ENCODE measurements at places on chromosomes 6 and 20. TPM values are rescaled to one million over a fixed set of nuclear protein-coding genes. Genes with fewer than 3 reads are reported as not detected.

The ZNF311 gene
- total RNA-seq = 0.22 TPM

DNA sequence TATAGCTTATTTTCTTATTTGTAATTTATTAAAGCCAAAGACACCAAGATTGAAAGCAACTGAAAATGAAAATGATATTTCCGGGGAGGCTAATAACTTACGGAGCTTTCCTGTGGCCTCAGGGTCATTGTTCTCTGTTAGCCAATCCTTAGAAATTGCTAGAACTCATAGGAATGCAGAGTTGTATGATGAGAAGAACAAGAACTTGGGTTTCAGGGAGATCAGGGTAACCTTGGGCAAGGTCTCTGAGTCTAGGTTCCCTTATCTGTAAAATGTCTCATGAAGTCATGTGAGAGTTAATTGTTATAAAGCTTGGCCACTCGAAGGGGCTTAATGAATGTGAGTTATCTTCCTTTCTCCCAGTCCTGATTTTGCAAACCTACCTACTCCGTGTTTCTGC is 20.1 kb upstream of the SERINC3 start:
- no peak overlapping the region for H3K4me3 ChIP-seq
- peaks cover 13% of the 10 kb centered on the region for H3K4me1 ChIP-seq
- H3K27me3 ChIP-seq = no peaks in the 10 kb centered on the region
- no peak overlapping the region for H3K27ac ChIP-seq
- no peak for DNase-seq

GRCh38 chr20:8402798-8403197 is 270.7 kb downstream of the PLCB1 start:
- DNase-seq = no peak
- H3K27me3 ChIP-seq = no peaks in the 10 kb centered on the region
- H3K36me3 ChIP-seq = no peaks in the 10 kb centered on the region
- no peak overlapping the region for H3K4me3 ChIP-seq
- H3K27ac ChIP-seq = no peak overlapping the region

DNA sequence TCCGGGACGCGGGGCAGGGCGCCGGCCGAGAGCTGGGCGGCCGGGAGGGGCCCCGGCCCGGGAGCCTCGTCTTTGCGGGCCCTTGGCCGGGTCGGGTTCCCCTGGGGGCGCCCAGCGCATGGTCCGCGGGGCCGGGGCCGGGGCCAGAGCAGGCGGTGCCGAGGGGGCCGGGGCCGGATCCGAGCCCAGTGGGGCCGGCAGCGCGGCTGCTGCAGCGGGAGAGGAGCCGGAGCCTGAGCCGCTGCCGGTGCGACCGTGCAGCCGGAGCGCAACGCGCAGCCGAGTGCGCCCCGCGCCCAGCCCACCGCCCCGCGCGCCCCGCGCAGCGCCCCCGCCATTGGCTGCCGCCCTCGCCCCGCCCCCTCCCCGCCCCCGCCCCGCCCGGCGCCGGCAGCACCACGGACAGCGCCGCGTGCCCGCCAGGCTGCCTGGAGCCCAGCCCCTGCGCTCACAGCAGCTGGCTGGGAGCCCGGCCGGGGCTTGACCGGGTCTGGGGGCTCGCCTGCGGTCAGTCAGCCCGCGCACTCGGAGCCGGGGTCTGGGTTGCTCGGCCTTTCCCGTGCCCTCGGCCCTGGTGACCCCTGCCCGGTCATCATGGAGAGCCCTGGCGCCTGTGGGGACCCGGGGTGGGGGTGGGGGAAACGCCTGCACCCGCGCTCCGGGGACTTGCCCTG is at the start of gene HRH3:
HRH3 (minus strand) TSS at position 287 of the 674 bp plus-strand sequence. CDS start 308 bp downstream, outside the sequence.
- H3K27ac ChIP-seq = no peak within 1 kb of the TSS
- no peaks in the 10 kb centered on the region for H3K27me3 ChIP-seq
- H3K36me3 ChIP-seq = no peaks in the 10 kb centered on the region
- peaks cover 9% of the 10 kb centered on the region for H3K4me1 ChIP-seq
- H3K4me3 ChIP-seq = peak within 1 kb of the TSS; percentile 45

GRCh38 chr6:91298543-91299145 is 711.8 kb upstream of the MAP3K7 start:
- H3K27ac ChIP-seq = no peak overlapping the region
- H3K4me3 ChIP-seq = no peak overlapping the region
- H3K27me3 ChIP-seq = no peaks in the 10 kb centered on the region
- no peak for DNase-seq

GRCh38 chr6:21968411-21968810 is 328.4 kb downstream of the PRL start:
- H3K27me3 ChIP-seq = no peaks in the 10 kb centered on the region
- DNase-seq = no peak
- H3K4me3 ChIP-seq = no peak overlapping the region
- no peaks in the 10 kb centered on the region for H3K4me1 ChIP-seq
- no peaks in the 10 kb centered on the region for H3K36me3 ChIP-seq
- no peak overlapping the region for H3K27ac ChIP-seq

The ULBP2 gene
- 0.75 TPM for total RNA-seq

The OTOR gene
- not detected for total RNA-seq

DNA sequence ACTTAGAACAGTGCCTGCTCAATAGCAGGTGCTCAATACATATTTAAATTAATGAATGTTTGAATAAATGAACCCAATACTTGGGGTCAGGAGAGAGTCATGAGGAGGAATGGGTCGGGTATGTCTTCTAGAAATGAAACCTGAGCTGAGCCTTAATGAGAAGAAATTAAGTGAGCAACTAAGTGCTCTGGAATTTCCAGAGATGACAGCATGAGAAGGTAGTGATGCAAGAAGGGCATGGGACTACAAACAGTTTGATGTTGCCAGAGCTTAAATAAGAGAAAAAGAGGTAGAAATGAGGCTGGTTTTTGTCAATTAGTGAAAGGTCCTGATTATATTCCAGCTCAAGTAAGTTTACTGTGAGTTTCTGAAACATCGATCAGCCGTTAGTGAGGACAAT is 82.9 kb downstream of the PDE10A start:
- no peak for DNase-seq
- H3K27ac ChIP-seq = no peak overlapping the region
- H3K4me1 ChIP-seq = no peaks in the 10 kb centered on the region
- H3K4me3 ChIP-seq = no peak overlapping the region

The NKAIN4 gene
- not detected for total RNA-seq

The EYS gene
- not detected for total RNA-seq

DNA sequence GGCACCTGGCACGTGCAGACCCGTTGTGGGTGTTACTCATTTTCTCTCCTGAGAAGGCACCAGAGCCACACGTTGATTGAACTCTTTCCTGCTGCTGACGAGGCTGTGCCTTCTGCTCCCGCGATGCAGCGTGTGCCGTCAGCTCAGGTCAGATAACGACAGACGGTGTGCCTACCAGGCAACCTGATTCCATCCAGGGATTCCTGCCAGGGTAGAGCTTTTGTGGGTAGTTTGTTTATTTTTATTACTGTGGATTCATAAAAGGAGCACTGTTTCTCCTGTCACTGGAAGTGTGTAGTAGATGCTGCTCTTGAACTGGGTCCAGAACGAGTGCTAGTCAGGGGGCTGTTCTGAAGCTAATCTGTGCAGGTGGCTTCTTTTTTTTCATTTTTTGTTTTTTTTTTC is 20.7 kb downstream of the PRPF6 start:
- peak overlapping the region; percentile 41 for H3K27ac ChIP-seq
- peaks cover 5% of the 10 kb centered on the region for H3K4me1 ChIP-seq
- no peaks in the 10 kb centered on the region for H3K27me3 ChIP-seq
- no peak for DNase-seq
- no peak overlapping the region for H3K4me3 ChIP-seq

The RIPOR3 gene
- 3.1 TPM for total RNA-seq

Data from psoas muscle (tissue), 8 donors.